T-helper 2 cell (primary cell): ENCODE measurements at places on chromosomes 1 and 21.

DNA sequence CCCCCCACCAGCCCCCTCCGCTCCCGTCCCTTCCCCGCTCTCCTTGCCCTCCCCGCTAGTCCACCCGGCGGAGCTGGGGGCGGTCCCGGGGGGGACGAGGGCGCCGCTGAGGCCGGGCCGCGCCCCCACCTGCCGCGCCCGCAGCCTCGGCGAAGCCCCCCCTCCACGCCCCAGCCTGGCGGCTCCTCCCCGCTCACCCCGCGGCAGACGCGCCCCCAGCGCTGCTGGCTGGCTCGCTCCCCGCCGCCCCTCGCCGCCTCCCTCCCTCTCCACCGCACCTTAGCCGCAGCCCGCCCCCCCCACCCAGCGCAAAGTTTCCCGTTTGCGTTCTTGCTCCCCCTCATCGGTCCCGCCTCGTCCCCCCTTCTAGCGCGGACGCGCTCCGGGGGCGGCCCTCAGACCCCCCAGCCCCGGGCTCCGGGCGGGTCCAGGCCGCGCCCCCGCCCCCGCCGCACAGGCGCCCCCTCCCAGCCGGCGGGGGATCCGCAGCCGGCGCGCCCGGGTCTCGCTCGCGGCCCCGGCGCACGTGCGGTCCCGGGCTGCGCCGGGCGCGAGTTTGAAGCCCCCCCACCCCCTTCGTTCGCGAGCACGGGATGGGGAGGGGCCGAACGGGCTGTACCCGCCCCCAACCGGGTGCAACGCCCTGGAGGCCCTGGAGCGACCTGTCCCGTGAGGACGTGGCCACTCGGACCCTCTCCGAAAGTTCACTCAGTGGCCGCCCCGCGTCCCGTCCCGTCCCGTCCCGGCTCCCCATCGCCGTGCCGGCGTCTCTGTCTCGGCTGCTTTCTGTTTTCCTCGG, 623 bp downstream of the PTPRF start:
- no peak for DNase-seq

- DNase-seq: no peak
Measured at GRCh38 chr1:186780076-186780475, 48.7 kb upstream of the PLA2G4A start.

- peak; percentile 16 for DNase-seq
Measured at GRCh38 chr1:32992489-32993323, 28.1 kb upstream of the RNF19B start.

- DNase-seq: no peak
Measured at GRCh38 chr1:9760824-9761223, 62.9 kb downstream of the CLSTN1 start.

GRCh38 chr1:196355206-196355786, 252.9 kb downstream of the KCNT2 start:
- DNase-seq: no peak

DNA sequence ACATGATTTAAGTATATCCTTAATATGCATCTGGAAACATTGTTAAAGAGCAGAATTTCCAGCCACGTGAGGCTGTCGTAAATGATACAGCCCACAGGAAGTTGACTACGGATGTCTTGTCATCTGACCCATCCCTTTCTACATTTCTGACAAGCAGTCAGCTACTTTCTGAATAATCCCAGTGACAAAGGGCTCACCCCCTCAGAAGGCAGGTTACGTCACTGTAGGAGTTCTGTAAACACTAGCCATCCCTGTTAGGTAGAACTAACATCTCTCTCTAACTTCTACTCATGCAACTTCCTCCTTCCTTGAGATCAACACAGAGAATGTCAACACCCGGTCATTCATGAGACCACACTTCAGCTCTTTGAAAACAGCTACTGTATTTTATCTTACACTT, 259.2 kb downstream of the GREM2 start:
- DNase-seq: no peak

DNA sequence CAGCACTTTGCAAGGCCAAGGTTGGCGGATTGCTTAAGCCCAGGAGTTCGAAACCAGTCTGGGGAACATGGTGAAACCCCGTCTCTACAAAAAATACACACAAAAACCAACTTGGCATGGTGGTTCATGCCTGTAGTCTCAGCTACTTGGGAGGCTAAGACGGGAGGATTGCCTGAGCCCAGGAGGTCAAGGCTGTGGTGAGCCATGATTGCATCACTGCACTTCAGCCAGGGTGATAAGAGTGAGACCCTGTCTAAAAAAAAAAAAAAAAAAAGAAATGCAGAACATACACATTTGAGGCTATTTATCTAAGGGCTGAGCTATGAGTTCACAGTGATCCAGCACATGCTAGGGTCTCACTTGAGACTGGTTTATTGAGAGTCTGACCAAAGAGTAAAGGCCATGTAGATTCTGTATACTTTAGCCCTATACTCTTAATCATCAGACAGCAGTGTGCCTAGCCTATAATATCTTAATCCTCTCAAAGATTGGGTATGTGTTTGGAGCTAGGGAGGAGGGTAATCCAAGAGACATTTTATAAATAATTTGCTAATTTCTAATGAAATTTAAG, 23.9 kb downstream of the RNF2 start:
- DNase-seq: no peak

DNA sequence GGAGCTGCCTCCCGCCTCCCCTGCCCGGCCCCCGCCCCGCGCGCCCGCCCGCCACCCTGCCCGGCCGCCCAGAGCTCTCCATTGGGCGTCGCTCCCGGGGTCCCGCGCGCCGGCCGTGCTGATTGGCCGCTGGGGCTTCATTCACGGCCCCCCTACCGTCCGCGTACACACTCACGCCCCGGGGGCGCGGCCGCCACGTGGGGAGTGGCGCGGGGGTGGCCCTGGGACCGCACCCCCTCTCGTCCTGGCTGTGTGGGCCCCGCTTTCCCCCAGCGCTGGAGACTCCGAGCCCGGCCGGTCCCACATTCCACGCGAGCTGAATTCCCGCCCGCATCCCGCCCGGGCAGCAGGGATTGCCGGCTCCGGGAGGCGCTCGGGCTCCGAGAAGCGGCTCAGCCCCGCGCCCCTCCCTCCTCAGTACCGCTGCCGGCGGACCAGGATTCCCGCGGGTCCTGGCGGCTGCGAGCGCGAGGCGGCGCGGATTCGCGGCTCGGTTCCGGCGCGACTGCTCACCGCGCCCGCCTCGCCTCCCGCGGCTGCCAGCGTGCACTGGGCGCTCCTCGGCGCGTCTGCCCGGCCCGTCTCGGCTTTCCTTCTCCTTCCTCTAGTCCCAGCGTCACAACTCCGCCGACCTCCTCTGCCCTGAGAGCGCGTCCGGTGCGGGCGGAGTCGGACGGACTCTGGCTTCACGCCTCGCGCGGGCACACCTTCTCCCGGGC, 450 bp upstream of the POU3F1 start:
- DNase-seq: peak; percentile 67

GRCh38 chr21:15020797-15021196, 44.0 kb downstream of the NRIP1 start:
- no peak for DNase-seq

GRCh38 chr1:40435876-40436275, 14.4 kb upstream of the ZFP69B start:
- no peak for DNase-seq

GRCh38 chr1:228172591-228173527, 7.3 kb downstream of the IBA57 start:
- no peak for DNase-seq

- no peak for DNase-seq
Measured at GRCh38 chr1:117128323-117129079, 7.0 kb upstream of the TRIM45 start.

GRCh38 chr1:4550941-4551340, 103.5 kb upstream of the AJAP1 start:
- no peak for DNase-seq

GRCh38 chr1:29269382-29269781, 33.1 kb downstream of the PTPRU start:
- no peak for DNase-seq

DNA sequence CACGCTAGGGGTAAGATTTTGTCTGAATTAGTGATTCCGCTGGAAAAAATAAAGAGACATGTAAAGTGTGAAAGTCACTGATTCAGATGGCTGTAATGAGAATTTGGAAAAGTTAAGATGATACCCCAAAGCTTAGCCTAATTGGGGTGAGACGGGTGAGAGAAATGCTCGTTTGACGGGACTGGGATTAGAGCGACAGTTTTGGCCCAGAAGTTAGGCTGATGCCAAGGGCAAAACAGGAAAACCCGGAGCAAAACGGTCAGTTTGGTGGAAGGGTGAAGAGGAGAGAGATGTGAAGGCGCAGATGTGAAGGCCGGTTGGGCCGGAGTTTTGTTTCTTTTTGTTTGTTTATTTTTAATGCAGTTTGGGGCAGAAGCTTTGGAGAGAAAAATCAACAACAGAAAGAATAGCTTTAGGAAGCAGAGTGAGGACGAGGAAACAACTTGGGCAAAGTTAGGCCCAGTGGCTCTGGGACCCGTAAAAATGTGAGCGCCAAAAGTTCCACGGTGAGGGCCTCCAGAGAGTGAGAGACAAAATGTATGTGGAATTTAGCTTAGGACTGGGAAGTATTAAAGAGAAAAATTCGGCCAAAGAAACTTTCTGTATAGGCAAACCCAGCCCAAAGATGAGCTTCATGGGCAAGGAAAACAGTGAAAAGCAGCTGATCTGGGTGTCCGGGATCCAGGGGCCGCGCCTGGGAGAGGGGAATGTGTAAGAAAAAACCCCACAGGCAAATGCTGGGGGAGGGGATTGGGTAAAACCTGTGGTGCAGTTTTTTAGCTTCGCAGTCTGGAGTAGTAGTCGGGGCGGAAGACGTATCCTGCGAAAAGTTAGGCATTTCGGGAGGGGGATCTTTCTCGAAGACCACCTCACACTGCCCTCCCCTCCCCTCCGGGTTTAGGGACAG, 1.2 kb downstream of the DMRTA2 start:
- DNase-seq: no peak

DNA sequence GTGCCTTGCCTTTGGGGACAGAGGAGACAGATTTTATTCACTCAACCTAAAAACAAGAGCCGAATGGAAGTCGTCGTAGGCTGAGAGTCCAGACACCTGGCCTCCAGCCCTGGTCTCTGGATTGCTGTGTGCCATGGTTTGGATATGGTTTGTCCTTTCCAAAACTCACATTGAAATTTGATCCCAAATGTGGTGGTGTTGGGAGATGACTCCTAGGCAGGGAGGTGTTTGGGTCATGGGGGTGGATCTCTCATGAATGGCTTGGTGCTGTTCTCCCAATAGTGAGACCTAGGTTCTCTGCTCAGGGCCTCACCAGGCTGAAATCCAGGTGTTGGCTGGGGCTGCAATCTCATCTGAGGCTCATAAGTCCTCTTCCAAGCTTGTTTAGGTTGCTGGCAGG, 75.5 kb downstream of the FOXD2 start:
- no peak for DNase-seq

DNA sequence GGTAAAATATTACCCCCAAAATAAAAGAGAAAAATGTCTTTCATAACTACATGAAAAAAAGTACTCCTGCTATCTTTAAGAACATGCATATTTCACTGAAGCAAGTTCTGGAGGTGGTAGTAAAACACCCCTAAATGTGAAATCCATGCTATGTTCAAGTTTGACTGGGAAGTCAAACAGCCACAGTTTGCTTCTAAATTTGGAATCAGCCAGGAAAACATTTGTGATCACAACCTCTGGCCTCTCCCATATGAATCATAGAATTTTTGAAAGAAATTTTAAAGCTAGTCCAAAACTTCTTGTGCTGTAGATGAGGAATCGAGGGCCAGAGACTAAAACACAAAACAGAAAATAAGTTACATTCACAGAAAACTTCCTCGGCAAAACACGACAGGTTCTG, 6.6 kb downstream of the SORT1 start:
- no peak for DNase-seq

GRCh38 chr1:61732726-61733125, 7.8 kb upstream of the TM2D1 start:
- DNase-seq: no peak

- no peak for DNase-seq
Measured at GRCh38 chr1:2394220-2394619, 2.6 kb downstream of the RER1 start.

DNA sequence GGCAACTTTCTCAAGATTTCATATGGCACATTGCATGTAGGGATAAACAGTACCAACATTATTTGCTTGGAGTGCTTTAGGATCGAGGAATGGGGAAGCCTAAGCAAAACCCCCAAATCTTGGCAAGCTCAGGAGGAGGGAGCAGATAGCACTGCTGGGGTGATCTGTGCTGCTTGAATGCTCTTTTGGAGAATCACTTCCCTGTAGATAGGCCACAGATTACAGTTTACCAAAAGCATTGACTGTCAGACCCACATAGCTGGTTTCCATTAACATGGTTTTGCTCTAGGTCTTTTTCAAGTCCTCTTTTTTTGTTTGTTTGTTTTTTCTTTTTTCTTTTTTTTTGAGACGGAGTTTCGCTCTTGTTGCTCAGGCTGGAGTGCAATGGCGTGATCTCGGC, 36.8 kb downstream of the OR13G1 start:
- DNase-seq: no peak

DNA sequence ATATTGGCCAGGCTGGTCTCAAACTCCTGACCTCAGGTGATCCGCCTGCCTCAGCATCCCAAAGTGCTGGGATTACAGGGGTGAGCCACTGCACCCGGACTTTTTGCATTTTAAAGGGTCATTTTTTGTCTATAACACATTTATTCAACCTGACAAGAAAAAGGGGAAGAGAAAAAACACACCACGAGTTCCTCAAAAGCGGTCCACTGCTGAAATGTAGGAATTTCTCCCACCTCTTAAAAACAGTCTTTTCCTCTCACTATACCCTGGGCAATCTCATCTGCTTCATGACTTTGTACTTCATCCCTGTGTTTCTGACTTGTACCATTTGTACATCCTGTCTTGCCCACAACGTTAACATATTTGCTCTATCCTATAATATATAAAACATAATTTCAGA, 413.3 kb upstream of the PTBP2 start:
- DNase-seq: no peak

GRCh38 chr1:168974611-168975010, 131.9 kb upstream of the ATP1B1 start:
- no peak for DNase-seq

- DNase-seq: peak; percentile 22
Measured at GRCh38 chr1:154863315-154864174, 6.5 kb downstream of the KCNN3 start.
